ENCODE measurements at places on chromosomes 7 and 10. TPM values are rescaled to one million over a fixed set of nuclear protein-coding genes. Genes with fewer than 3 reads are reported as not detected.

DNA sequence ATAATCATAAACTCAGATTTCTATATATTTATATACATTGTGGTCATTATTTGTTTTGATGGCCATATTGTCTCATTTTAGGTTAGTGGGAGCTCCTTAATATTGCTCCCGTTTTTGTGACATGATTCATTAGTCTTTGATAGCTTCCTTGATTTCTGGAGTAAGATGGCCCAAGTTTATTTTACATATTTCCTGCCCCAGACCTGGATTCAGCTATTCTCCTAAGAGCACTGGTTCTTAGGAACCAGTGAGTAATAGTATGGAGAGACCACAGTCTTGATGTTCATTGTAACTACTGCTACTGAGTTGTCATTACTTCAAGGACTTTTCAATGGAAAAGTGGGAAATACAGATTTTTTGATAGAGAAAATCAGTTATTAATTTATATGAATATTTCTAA, 6.0 kb downstream of the TFPI2 start:
- H3K4me1 ChIP-seq, result no peaks in the 10 kb centered on the region
- H3K27me3 ChIP-seq, result no peaks in the 10 kb centered on the region
- no peak for DNase-seq
- no peak overlapping the region for H3K27ac ChIP-seq

GRCh38 chr10:132467464-132468149, 70.0 kb upstream of the INPP5A start:
- no peaks in the 10 kb centered on the region for H3K27me3 ChIP-seq
- peak; percentile 42 for DNase-seq
- H3K36me3 ChIP-seq, result no peaks in the 10 kb centered on the region

GRCh38 chr7:12493407-12493806, 77.1 kb upstream of the SCIN start:
- H3K4me1 ChIP-seq, result no peaks in the 10 kb centered on the region
- no peak for DNase-seq
- H3K27ac ChIP-seq, result no peak overlapping the region
- H3K4me3 ChIP-seq, result no peak overlapping the region
- H3K27me3 ChIP-seq, result no peaks in the 10 kb centered on the region

Gene USP54
- total RNA-seq, result 3.7 TPM

Gene FGFBP3
- 0.10 TPM for total RNA-seq

DNA sequence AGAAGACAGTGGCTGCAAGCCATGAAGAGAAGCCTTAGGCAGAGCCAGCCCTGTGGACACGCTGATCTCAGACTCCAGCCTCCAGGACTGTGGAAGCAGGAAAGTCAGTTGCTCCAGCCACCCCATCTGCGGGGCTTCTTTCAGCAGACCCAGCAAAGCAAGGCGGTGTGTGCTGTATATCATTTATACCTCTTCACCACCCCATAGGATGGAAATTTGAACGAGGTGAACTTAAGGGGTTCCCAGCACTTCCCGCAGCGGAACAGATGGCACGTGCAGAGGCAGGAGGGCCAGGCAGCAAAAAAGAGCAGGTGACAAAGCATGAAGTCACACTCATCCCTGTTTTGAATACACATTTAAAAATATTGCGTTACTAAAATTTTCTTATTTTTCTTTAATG, 159.4 kb downstream of the ADARB2 start:
- no peaks in the 10 kb centered on the region for H3K4me1 ChIP-seq
- H3K4me3 ChIP-seq, result no peak overlapping the region
- no peak overlapping the region for H3K27ac ChIP-seq
- no peaks in the 10 kb centered on the region for H3K36me3 ChIP-seq

GRCh38 chr7:25686493-25686892, 458.2 kb upstream of the NPVF start:
- no peak for DNase-seq
- no peak overlapping the region for H3K27ac ChIP-seq
- H3K36me3 ChIP-seq, result no peaks in the 10 kb centered on the region
- no peak overlapping the region for H3K4me3 ChIP-seq
- no peaks in the 10 kb centered on the region for H3K4me1 ChIP-seq

GRCh38 chr7:46969303-46970130, 612.4 kb downstream of the TNS3 start:
- H3K4me1 ChIP-seq, result no peaks in the 10 kb centered on the region
- no peak for DNase-seq
- H3K4me3 ChIP-seq, result no peak overlapping the region
- no peak overlapping the region for H3K27ac ChIP-seq
- no peaks in the 10 kb centered on the region for H3K36me3 ChIP-seq

Gene MYH16
- total RNA-seq, result not detected

Gene ARMC3
- not detected for total RNA-seq

Gene TLX1
- total RNA-seq, result 0.12 TPM

- no peak overlapping the region for H3K4me3 ChIP-seq
- no peaks in the 10 kb centered on the region for H3K4me1 ChIP-seq
- no peaks in the 10 kb centered on the region for H3K27me3 ChIP-seq
- H3K27ac ChIP-seq, result no peak overlapping the region
- DNase-seq, result no peak
These were observed 26.6 kb upstream of the FOXP2 start for GRCh38 chr7:114388021-114388420.

DNA sequence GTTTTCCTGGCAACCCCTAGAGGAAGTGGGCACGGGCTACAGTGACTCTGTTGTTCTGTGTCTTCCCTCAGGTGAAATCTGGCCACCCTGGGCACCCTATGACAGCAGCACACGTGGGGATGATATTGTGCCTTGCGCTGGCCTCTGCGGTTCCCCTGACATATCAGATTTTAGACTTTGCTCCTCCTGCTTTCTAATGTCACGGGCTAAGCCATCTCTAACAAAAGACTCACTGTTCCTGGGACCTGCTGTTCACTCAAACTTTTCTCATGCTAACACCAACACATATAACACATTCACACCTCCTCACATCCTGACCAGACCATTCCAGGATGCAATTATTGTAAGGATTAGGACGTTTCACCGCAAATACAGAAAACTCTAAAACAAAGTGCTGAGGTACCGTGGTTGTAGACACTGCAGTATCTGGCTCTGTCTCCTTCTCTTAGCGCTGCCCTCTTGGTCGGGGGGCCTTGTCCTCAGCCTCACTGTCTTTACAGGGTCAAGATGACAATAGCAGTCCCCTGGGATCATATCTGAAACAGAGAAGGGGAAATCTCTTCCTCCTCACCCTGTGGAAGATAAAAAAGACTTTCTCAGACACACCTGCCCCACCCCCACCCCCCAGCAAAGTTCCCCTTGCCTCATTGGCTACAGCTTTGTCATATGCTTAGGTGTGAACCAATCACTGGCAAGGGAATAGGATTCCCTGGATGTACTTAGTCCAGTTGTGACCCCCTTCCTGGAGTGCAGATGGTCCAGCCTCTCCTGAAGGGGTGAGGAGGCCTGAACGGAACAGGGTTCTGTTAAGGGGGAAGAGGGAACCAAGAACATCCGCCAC, 14.1 kb downstream of the CHN2 start:
- peak; percentile 82 for DNase-seq
- peaks cover 69% of the 10 kb centered on the region for H3K4me1 ChIP-seq
- peak overlapping the region; percentile 74 for H3K27ac ChIP-seq
- no peaks in the 10 kb centered on the region for H3K27me3 ChIP-seq
- H3K4me3 ChIP-seq, result peak overlapping the region; percentile 34

Measured in right lobe of liver (tissue), 6 donors.